ENCODE measurements at places on chromosomes 6 and 20.

DNA sequence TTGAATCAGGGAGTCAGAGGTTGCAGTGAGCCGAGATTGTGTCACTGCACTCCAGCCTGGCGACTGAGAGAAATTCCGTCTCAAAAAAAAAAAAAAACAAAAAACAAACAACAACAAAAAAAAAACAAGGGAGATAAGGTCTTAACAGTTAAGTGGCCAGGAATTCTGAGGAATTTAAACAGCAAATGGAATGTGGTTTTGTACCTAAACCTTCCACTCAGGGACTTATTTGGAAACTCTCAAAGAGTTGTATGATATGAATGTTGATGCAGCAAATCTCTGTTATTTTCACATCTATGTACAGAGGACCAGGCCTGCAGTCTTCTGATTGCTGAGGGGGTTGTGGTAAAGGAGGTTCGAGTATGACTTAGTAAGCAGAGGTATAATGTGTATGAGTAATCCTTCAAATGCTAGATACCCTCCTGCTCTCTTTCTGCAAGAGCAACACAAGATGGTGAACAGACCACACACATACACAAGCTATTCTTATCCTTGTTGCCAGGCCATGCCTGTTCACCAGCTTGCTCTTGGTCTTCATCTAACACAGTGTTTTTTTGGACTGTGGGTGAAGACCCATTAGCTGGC lies 174.9 kb upstream of the SCGN start:
- no peak for DNase-seq

DNA sequence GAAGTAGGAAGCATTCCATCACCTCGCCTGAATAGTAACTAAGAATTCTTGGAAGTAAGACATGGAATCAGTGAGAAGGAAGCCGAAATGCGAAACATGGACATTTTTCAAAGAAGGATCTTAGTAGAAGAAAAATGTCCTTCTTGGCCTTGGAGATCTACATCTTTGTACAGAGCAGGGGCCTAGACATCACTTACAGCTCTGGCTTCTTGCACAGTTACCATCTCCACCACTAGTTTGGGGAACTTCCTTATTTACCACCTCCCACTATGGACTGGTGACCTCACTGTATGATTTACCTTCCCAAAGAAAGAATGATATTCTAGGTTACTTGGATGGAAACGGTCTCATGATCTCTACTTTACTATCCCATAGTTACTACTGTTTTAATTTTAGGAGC lies 15.7 kb downstream of the CASS4 start:
- DNase-seq: no peak

GRCh38 chr6:6865611-6866010 lies 242.2 kb upstream of the RREB1 start:
- DNase-seq: no peak

DNA sequence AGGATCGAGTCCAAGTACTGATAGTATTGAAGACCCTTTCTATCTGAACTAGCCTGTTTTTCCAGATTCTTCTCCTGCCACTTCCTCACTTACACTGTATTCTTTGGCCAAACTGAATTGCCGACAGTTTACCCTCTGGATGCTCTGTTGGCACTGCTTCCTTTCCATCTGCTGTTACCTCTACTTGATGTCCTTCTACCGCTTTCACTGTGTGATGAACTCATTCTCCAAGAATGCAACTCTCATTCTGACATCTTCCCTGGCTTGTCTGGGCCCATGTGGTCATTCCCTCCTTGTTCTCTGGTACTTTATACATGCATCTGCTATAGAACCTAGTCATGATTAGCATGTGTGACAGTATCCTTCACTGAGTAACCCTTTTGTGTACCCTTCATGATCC lies 16.3 kb downstream of the RPRD1B start:
- DNase-seq: no peak

GRCh38 chr6:65117817-65118409 lies 589.1 kb downstream of the EYS start:
- DNase-seq: no peak

- DNase-seq: no peak
Measured at GRCh38 chr20:53409447-53409717, 184.3 kb downstream of the ZNF217 start.

DNA sequence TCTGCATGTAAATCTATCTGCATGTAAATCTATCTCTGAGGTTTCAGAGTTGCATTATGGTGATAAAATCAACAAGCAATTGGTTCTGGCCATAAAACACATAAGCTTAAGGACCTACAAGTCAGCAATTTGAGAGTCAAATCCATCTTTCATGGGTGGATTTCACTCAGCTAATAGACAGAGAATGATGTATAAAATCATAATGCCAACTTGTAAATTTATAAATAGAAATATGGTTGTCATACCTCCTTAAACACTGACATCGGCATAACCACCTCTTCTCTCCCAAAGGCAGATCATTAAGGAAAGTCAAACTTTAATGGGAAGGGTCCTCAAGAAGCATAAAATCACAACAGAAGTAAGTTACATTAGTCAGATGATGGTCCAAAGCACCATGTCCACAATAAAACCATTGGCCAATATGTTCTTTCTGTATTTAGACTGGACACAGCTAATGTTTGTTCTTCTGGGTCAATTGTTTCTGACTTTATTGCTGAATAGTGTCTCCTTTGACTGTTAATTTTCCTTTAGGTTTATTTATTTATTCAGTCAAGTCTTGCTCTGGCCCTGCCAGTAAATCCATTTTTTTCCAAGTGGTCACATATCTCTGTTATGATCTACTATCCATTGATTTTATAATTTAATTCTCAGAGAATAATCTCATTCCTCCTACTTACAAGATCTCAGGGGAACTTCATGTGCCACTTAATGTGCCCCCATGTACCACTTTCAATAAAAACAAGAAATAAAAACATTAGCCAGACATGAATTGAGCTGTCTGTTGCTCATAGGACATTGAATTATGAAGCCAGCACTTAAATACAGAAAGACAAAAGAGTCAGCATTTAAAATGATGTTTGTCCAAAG lies 382.9 kb upstream of the IRAK1BP1 start:
- no peak for DNase-seq

GRCh38 chr6:132764370-132764769 lies 6.7 kb upstream of the VNN2 start:
- no peak for DNase-seq

DNA sequence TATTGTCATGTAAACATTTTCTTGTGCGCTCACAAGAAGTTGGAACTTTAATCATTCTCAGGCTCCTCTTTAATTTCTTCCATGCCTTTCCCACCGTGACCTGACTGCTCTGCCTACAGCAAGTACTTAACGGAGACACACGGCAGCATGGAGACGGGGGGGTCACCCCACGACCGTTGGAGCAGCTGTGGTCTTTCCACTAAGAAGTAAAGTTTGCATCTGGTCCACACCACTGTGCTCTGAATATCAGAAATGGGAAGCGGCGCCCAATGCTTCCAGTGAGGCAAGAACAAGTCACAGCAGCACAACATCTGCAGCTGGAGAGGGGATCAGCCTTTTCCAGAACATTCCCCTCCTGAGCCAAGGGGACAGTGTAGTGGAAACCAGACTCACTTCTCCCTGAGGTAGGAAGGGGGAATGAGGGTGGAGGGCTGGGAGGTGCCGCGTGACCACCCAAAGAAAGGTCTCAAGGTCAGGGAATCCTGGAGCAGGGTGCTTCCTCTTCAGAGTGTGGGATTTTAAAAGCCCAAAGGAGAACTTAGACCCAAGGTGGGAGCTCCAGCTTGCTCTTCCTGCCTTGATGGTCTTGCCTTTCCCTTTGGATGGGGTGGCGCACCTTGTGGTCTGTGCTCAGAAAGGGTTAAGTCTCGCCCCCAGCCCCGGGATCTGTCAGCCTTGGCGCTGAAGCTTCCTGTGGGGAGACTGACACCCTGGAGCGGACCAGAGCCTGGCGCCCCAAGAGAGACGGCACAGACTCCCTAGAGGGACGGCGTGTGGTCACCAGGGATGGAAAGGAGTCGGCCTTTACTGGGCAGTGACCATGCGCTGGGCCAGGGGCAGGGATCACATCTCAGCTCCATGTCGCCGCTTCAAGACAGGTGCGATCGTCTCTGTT lies 25.6 kb upstream of the SMOC2 start:
- no peak for DNase-seq

DNA sequence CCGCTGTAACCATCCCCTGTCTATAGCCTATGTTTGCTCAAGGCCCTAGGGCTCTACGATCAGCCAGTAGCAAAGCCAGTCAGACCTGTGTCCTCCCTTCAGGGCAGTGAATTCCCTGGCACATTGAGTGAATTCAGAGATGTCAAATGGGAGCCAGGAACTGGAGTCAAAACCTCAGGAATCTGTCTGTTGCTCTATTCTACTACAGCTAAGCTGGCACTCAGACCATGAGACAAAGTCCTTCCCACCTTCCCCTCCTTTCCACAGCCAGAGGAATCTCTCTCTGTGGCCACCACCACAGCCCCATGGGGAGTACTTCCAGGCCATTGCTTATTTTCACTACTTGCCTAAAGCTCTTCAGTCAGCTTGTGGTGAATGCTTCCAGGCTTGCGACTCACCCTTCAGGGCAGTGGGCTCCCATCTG lies 82.0 kb downstream of the PKIB start:
- DNase-seq: no peak

GRCh38 chr6:2229039-2229438 lies 16.4 kb downstream of the GMDS start:
- DNase-seq: no peak

GRCh38 chr6:149169761-149170511 lies 147.6 kb upstream of the TAB2 start:
- DNase-seq: no peak

DNA sequence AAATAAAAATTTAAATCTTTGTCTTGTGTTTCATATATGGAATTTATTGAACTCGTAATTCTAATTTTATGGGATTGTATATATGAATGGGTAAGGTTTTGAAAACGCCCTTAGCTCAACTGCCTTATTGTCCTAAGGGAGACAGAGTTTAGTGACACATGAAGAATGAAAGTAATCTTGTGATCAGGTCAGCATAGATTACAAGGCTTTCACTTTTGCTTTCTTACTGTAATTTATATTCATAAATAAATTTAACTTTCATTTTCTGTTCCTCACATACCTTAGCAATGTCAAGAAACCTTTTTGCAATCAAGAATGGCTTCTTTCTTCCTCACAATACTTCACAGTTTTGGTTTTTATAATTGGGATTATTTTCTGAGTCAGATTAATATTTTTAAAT lies 14.4 kb downstream of the KPNA5 start:
- DNase-seq: no peak

- DNase-seq: no peak
Measured at GRCh38 chr6:129749749-129750120, 39.8 kb upstream of the ARHGAP18 start.

GRCh38 chr6:80021591-80021990 lies 17.1 kb downstream of the TTK start:
- DNase-seq: no peak

- no peak for DNase-seq
Measured at GRCh38 chr6:168438783-168439520, 2.0 kb upstream of the SMOC2 start.

- DNase-seq: no peak
Measured at GRCh38 chr6:38432079-38432478, 207.7 kb downstream of the BTBD9 start.

DNA sequence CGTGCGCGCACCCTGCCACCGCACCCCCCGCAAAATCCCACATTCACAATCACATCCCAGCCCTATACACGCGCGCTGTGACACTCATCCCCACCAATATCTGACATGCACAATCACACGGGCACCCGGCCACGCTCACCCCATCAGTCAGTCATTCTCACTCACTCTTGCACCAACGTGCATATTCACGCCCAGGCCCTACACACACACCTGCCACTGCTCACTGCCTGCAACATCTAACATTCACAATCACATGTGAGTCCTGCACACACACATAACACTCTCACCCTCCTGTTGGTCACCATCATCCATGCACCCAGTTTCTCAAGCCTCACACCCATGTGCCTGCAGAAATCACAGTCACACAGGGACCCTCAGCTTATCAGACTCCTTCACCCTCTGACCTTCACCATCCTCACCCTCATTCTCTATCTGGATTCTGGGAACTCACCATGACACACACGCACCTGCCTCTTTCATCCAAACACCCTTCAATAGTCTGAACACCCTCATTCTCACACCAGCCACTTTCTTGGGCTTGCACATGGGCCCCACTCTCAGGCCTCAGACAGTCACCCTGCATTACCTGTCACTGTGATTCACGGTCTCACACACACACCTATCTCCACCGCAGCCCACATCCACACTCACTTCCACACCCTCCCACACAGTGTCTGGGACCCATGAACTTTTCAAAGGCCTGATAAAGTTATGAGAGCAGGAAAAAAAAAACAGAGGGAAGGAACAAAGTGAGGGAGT lies 748 bp upstream of the ATP9A start:
- DNase-seq: no peak

- DNase-seq: no peak
Measured at GRCh38 chr6:13766201-13766634, 48.1 kb downstream of the MCUR1 start.

DNA sequence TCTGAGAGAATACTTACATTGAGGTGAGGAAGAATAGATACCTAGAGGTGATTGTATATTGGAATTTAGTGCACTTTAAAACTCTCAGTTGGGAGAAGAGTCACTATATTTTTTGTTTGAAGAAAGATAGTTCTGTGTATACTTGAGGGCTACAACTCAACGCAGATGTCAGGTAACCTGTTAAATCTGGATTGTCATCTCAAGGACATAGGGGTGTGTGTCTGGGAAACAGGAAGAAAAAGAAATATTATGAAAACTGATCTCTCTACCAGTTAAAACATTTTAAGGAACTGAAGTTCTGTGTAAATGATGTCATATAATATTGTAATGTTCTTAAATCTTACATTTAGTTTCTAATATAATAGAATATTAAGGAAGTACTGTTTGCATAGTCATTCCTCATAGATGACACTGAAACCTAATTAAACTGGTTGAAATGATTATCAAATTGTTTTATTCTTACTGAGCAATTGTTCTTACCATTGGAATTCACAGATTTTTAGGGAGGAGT lies 86.2 kb downstream of the SMAP1 start:
- DNase-seq: no peak

- no peak for DNase-seq
Measured at GRCh38 chr6:11770546-11771466, 7.8 kb downstream of the ADTRP start.

DNA sequence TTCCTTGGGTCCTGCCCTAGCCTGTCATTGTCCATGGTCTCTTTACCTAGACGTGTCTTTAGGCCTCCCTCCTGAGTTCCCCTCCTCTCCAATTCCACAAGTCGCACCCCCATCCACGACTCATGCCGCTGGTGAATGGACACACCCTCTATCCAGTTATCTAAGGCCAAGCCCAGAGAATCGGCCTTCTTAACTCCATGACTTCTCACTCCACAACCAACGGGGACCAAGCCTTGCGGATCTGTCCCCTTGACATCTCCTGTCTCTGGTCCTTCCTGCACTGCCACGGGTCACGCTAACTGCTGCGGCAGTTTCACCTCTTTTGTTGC lies 7.0 kb upstream of the RREB1 start:
- DNase-seq: no peak

- DNase-seq: peak; percentile 81
Measured at GRCh38 chr20:24789877-24790276, 159.2 kb upstream of the CST7 start.
